ENCODE measurements at places on chromosomes 2 and 18.

DNA sequence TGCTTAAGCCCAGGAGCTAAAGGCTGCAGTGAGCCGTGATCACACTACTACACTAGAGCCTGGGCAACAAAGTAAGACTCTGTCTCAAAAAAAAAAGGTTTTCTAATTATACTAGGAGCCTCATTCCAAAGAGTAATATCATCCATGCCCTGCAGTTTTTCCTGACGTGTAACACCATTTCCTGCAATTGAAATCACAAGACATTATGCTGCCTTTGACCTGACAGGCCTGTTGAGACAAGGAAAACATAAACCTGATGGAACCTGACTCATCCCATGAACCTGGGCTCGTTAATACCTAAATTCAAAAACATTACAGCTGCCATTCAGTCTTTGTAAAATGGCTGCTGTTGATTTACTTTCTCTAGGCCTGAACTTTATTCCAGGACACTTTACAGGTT, 58.7 kb upstream of the PEX13 start:
- DNase-seq: no peak

DNA sequence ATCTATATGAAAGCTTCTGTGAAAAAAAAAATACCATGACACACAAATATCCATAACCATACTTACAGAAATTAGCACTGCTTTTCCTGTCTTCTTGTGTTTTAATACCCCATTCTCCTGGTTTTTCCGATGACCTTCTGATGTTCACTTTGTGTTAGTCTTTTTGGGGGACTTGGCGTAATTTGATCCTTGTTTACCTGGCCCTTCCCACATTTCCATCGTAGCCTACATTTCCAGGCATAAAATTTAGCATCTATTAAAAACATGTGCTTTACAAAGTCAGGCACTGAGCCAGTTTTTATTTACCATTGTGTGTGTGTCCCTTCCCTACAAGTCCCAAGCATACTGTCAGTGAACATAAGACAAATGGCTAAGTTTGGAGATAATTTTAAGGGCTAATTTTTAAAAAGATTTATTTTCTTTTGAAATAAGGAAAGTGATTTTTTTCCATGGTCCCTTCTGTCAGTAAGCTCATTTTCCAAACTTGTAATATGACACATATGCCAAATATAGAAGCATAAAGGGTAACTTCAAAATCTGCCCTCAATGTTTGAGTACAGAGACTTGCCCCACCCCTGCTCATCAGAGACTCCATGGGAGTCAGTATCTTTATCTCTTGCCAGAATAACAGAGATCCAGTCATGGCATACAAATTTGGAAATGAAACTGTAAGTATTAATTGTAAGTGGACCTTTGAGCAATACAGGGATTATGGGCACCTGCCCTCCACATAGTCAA, 27.3 kb downstream of the SESTD1 start:
- DNase-seq: no peak

- DNase-seq: no peak
Measured at GRCh38 chr2:230798769-230799399, 65.9 kb upstream of the ITM2C start.

GRCh38 chr2:237652854-237653253, 25.5 kb downstream of the LRRFIP1 start:
- DNase-seq: no peak

- DNase-seq: no peak
Measured at GRCh38 chr2:174395969-174396630, 570 bp downstream of the SCRN3 start.

DNA sequence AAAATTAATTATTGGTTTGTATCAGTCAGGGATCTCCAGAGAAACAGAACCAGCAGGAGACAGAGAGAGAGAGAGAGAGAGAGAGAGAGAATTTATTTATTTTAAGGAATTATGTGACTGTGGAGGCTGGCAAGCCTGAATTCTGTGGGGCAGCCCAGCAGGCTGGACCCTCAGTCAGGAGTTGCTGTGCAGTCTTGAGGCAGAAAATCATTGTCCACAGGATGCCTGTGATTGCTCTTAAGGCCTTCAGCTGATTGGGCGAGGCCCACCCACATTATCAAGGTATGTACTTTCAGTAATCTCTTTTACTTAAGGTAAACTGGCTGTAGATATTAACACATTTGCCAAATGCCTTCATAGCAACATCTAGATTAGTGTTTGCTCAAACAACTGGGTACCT, 155.3 kb downstream of the SEPTIN10 start:
- DNase-seq: no peak

DNA sequence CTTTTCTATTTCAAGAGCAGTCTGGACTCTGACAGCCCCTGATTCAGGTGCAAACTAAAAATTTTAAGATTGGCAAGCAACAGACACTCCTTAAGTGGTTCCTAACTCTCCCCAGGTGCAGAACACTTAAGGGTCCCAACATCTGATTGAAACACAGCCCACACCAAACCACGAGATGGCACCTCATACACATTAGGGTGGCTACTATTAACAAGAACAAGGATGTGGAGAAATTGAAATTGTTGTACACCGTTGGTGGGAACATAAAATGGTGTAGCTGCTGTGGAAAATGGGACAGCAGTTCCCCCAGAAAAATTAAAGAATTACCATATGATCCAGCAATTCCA, 82.3 kb downstream of the POLR1A start:
- DNase-seq: no peak

- DNase-seq: no peak
Measured at GRCh38 chr2:132267105-132267497, 105.3 kb upstream of the ANKRD30BL start.

DNA sequence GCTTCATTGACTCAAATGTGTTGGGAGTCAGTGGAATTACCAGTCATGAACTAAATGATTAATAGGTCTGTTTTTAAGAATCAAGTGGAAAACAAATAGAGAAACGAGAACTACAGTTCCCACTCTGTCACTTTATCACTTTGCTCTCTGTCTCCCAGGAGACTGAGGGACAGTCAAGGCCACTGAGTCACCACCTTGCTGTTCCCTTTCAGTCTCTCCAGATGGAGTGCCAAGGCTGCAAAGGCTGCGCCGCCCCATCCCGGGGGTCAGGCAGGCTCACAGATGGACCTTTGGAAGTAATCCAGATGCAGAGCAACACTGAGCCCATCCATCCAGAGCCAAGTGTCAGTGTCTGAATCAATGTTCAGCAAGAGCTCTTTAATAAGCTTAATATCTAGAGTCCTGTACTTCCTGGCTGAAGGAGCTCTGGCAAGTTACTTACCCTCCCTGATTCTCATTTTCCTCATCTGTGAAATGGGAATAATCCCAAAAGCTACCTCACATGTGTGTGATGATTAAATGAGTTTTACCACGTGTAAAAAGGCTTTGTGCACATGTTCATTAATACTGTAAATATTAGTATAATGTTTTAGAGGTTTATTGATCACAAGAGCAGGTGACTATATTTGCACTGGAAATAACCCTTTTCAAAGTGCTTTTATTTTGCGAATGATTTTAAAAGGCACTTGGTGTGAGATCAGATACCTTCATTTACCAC, 43.0 kb upstream of the EFEMP1 start:
- DNase-seq: no peak

DNA sequence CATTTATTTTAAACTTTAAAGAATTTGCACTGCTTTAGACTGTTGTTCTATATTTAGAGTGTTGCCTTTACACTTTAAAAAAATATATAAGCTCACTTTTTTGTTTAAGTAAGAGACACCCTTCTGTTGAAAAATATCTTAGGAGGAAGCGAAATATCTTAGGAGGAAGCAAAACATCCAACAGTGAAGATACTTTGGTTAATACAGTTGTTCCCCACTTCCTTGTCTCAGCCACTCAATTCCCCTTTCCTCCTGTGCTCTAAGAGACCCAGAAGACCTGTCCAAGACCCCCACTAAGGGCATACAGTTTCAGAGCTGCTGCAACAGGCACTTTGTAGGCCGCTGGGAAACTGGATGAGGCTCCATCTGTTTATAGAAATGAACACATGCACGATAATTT, 5.7 kb downstream of the SERPINB8 start:
- no peak for DNase-seq

- no peak for DNase-seq
Measured at GRCh38 chr2:187187519-187187918, 260.5 kb downstream of the CALCRL start.

GRCh38 chr2:138615257-138615656, 113.7 kb downstream of the SPOPL start:
- DNase-seq: no peak

DNA sequence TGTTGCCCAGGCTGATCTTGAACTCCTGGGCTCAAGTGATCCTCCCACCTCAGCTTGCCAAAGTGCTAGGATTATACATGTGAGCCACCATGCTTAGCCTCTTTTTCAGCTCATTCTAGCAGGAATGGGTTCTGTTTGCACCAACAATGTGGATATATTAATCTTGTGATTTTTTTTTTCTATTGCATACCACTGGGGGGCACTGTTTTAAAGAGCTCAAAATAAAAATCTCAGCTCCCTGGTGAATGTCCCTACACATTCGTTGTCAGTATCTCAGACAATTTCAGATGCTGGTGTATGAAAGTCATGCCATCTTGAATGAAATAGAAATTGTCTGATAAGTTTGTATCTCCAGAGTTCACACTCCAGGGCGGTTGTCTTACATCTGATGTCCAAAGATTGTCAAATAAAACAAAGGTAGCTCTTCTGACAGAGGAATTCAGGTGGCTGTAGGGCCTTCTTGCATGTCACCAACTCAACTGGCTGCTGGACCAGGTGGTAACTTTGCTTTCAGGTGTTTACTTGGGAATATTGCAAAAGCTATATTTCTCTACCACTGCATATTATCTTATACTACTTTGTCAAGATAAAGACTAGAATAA, 3.1 kb upstream of the MATN3 start:
- DNase-seq: no peak

- DNase-seq: no peak
Measured at GRCh38 chr18:48022021-48022420, 91.6 kb upstream of the SMAD2 start.

- no peak for DNase-seq
Measured at GRCh38 chr2:84821806-84822205, 59.1 kb downstream of the TRABD2A start.

DNA sequence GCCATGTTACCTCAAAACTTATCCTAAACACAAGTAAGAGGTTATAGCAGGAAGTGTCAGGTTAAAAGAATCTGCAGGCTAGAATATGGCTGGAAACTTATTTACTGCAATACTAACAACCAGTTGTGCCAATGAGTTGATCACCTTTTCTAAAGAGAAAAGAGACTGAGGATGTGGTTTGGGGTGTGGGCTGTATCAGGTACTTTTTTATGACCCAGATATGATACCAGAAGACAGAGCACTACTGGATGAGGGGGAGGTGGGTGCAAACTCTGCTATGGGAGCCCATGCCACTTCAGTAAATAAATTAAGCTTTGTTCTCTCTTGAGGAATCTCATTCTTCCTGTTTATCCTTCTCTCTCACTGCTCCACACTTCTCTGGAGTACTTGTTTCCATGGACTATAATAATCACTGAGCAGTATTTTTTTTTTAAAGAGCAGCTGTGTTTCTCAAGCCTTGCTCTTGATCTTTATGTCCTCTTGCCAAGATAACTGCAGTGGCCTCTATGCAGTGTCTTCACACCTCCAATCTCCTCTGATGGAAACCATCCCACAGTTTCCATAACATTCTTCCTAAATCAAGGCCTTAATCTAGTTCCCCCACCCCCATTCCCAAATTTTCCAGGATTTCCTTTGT, 51.2 kb upstream of the NOSTRIN start:
- no peak for DNase-seq

- DNase-seq: no peak
Measured at GRCh38 chr2:3470166-3470651, 49.1 kb downstream of the ADI1 start.

DNA sequence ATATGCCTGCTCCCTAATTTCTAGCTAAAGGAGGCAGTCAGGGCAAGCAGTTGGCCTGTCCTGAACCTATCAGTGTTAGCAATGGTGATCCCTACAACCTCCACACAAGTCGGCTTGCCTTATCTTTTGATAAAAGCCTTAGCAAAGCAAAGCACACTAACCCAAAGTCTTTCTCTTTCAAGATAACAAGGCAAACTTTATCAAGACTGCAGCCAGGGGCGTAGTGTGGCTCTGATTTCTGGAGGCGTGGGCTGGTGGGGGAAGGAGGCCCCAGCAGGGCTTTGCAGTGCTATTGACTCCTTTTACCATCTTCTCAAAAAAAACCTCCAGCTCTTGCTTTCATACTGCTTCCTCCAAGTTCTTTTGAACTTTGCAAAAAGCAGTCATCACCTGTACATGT, 40.2 kb upstream of the LAMA1 start:
- no peak for DNase-seq

- DNase-seq: peak; percentile 57
Measured at GRCh38 chr18:55415258-55415871, 172.6 kb downstream of the TCF4 start.

GRCh38 chr2:40418614-40419363, 33.1 kb downstream of the SLC8A1 start:
- DNase-seq: no peak

DNA sequence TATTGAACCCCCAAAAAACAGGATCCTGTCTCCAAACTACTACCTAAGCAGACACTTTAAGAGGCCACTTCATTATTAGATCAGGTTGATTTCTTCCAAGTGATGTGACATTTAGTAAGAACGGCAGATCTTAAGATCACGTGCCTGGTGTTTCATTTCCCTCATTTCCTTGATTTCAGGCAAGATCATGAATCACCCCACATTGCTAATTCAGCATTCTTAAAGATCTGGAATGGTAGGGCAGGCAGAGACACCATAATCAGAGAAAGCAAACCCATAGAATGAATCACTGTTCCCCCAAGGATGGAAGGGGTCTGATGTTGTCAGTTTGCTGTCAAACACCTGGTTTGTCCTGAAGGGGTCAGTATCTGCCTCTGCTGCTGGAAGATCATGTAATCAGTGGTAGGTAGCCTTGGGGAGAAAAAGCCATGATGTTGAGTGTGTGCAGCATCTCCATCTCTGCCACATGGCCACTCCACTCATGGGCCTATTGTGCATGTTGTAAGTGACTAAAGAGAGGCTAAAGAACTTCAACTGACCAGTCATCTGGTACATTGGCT, 133.9 kb downstream of the ARHGAP15 start:
- no peak for DNase-seq

GRCh38 chr2:160608599-160608998, 115.0 kb upstream of the RBMS1 start:
- DNase-seq: no peak

GRCh38 chr2:74474899-74475298, 2.4 kb upstream of the MRPL53 start:
- DNase-seq: no peak

- no peak for DNase-seq
Measured at GRCh38 chr2:20618886-20619521, 31.9 kb downstream of the HS1BP3 start.

- no peak for DNase-seq
Measured at GRCh38 chr2:37171624-37171950, 14.8 kb upstream of the EIF2AK2 start.
